ENCODE measurements at places on chromosomes 3 and 15.

DNA sequence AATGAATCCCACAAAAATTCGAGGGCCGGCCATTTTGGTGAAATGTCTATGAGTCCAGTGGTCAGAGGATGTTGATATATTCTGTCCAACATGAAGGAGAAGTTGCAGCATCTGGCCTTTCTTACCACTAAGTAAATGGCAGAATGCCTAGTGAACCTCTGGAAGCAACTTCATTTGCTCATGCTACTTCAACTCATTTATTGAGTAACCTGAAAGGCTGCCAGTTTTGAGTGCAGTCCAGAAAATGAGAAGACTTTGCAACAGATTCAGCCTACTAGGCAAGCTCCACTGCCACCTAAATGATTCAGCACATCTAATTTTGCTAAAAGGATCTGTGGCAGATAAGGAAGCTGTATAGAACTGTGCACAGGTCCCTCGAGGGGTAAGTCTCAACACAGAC, 265.0 kb downstream of the OPA1 start:
- no peak for DNase-seq

DNA sequence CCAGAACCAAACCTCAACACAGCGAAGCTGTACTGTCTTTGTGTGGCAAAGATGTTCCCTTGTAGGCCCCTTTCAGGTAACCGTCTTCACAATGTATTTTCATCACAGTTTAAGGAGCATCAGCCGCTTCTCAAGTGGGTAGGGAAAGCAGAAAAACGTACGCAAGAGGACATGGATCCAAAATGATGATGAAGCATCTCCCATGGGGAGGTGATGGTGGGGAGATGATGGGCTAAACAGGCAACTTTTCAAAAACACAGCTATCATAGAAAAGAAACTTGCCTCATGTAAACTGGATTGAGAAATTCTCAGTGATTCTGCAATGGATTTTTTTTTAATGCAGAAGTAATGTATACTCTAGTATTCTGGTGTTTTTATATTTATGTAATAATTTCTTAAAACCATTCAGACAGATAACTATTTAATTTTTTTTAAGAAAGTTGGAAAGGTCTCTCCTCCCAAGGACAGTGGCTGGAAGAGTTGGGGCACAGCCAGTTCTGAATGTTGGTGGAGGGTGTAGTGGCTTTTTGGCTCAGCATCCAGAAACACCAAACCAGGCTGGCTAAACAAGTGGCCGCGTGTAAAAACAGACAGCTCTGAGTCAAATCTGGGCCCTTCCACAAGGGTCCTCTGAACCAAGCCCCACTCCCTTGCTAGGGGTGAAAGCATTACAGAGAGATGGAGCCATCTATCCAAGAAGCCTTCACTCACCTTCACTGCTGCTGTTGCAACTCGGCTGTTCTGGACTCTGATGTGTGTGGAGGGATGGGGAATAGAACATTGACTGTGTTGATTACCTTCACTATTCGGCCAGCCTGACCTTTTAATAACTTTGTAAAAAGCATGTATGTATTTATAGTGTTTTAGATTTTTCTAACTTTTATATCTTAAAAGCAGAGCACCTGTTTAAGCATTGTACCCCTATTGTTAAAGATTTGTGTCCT, 60.0 kb downstream of the AAGAB start:
- DNase-seq = no peak

DNA sequence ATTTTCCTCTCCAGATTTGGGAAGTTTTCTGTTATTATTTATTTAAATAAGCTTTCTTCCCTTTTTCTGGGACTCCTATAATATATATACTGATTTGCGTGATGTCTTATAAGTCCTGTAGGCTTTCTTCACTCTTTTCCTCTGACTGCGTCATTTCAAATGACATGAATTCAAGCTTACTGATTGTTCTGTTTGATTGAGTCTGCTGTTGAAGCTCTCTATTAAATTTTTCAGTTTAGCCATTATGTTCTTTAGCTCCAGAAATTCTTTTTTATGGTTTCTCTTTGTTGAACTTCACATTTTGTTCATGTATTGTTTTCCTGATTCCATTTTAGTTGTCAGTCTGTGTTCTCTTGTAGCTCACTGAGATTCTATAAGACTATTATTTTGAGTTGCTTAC, 135.8 kb upstream of the PRR23C start:
- DNase-seq = no peak

GRCh38 chr15:68643216-68643830, 64.5 kb downstream of the CORO2B start:
- no peak for DNase-seq

DNA sequence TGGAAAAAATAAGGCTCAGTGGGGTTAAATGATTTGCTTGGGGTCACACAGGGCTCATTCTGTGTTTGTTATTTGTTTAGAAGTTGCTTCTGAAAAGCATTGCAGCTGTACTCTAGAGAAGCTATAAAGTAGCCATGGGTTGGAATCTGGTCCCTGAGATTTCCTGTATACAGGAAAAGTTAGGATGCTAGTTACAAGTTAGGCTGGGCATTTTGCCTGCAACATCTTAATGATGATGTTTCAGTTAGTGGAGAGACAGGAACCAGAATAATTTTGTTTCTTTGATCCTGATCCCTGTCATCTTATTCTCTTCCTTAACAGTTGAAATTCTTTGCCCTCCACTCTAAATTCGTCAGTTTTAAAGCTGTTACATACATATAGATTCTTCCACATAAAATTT, 445.3 kb downstream of the OTOL1 start:
- DNase-seq = no peak

- no peak for DNase-seq
Measured at GRCh38 chr15:25331860-25332259, 107.0 kb downstream of the UBE3A start.

DNA sequence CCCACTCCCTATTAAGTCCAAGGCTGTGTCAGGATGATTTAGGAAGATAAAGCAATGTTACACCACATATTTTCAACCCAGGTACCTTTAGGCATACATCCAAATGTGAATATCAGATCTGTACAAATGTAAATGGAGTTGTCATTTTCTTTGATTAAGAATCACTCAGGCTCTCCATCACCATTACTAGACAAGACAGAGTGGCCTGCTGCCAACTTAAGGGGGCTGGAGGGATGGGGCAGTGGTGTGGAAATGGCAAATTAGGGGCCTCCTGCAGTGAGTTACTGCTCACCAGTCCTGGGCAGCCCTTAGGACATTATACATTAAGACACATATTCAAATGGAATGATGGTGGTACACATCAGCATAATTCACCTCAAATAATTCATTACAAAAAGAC, 211.0 kb downstream of the TNIK start:
- no peak for DNase-seq

DNA sequence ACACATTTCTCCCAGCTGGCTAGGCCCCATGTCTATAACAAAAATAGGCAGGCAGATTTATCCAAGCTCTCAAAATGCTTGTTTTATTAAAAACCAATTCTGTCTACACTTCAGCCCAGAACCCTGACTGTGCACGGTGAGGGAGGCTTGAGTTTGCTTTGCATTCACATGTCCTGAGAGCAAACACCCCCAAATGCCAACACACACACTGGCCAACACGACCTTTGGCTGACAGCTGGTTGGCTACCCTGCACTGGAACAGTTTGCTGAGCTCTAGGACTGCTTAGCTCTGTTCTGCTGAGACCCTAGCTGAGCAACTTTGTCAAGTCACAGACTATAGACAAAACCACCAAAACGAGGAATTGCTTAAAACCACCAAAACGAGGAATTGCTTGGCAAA, 3.6 kb downstream of the STIMATE start:
- DNase-seq = no peak

DNA sequence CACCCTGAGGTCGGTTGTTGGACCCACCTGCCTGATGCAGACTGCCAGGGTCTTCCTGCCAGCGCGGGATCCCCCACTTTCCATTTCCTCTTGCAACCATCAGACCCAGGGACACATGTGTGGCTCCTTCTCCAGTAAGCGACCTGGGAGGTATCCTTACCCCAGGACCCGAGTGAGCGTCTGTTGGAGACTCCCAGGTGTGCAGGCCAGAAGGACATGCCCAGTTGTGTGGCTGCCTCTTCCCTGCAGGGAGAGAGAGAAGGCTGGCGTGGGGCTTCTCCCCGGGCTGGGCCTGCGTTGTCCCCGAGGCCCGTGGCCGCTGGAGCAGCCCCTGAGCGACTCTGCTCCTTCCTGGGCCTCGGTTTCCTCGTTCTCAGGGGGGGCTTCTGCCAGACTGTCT, 56.8 kb downstream of the APBA2 start:
- no peak for DNase-seq

GRCh38 chr3:126056088-126056487, 27.8 kb downstream of the SLC41A3 start:
- DNase-seq = no peak

- DNase-seq = no peak
Measured at GRCh38 chr3:15204005-15204404, 2.0 kb upstream of the CAPN7 start.

DNA sequence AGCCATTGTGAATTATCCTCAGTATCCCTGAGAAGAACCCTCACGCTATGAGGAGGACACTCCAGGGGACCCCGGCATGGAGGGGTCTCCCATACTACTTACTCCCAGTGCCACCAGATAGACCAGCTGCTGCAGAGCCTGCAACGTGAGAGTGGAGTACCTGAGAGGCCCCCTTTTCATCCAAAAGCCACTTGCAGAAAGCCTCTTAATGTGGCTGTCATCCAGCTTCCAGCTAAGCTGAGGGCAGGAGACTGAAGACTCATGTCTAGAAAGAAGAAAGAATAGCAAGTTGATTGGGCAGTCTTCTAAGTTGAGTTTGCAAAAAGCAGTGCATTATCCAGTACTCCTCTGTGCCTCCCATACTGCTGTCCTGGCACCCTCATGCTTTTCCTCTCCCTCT, 27.3 kb upstream of the MNS1 start:
- DNase-seq = no peak

- DNase-seq = no peak
Measured at GRCh38 chr3:191119415-191120295, 79.4 kb upstream of the OSTN start.

- DNase-seq = no peak
Measured at GRCh38 chr15:71997691-71998090, 120.3 kb downstream of the MYO9A start.

GRCh38 chr3:153901991-153902390, 219.2 kb upstream of the ARHGEF26 start:
- no peak for DNase-seq

- DNase-seq = no peak
Measured at GRCh38 chr15:92040350-92040749, 186.8 kb downstream of the SLCO3A1 start.

GRCh38 chr15:63852407-63852806, 18.7 kb upstream of the HERC1 start:
- no peak for DNase-seq
